ENCODE measurements at places on chromosomes 12 and 14.

DNA sequence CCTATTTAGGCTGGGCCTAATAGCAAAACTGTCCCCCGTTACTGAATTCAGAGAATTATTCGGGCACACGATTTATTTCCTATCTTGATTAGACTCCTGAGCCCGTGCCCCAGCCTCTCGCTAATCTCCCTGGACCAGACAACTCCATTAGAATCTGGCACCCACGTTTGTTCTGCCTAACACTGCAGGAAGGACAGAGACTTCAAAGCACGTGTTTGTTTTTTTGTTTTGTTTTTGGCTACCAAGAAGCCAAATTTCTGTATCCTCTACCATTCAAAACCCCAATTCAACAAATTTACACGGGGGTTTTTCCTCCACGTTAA, 4.8 kb downstream of the USP44 start:
- DNase-seq: no peak

GRCh38 chr12:83997423-83997822, 915.2 kb downstream of the SLC6A15 start:
- no peak for DNase-seq

DNA sequence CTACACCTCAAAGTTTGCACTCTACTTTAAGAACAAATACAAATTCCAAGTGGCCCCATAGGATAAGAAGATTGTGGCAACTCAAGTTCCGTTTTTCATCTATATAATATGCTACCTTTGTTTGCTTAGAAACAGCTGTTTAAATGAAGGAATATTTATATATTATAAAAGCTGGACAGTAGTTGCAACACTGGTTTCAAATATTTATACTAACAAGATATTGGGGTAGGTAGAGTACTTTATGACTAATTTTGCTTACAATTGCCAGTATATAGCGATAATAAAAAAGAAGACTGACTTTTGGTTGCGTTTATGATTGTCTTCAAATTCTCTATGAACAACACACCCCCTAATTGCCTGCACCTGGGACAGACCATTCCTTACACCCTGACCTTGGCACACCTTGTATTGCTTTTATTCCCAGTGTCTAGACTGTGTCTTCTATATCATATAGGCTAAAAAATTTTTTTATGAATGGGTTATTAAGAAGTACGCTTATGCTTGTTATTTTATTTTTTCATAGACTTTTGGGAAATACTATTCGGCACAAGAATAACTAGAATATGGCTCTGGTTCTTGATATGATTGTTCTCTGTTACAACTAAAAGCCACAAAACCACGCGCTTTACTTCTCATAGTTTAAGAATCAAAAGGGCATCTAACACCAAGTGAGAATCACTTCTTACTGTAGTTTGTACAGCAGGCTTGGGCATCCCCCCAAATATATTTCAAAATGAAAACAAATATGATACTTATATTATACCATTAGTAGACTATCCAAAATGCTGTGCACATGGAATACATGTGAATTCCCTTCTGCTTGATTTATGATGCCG, 455.4 kb upstream of the DCN start:
- no peak for DNase-seq

DNA sequence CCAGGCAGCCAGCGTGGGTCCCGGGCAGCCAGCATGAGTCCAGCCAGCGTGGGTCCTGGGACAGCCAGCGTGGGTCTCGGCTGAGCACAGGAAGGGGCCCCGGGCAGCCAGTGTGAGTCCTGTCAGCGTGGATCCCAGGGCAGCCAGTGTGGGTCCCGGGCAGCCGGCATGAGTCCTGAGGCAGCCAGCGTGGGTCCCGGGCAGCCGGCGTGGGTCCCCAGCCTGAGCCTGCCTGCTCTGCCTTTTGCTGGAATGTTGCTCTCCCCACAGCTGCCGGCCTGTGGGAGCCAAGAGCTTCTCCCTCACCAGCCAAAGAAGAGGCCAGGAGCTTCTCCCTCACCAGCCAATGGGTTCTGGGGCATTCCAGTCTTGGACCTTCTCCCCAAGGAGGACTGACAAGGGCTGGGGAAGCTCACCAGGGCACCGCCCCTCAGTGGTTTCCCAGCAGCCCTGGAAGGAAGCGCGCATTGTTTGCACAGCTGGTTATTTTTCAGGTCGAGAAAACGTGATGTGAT, 15.0 kb upstream of the RFLNA start:
- DNase-seq: no peak

- DNase-seq: peak; percentile 19
Observed at GRCh38 chr14:97380539-97380941, 583.4 kb downstream of the VRK1 start.

DNA sequence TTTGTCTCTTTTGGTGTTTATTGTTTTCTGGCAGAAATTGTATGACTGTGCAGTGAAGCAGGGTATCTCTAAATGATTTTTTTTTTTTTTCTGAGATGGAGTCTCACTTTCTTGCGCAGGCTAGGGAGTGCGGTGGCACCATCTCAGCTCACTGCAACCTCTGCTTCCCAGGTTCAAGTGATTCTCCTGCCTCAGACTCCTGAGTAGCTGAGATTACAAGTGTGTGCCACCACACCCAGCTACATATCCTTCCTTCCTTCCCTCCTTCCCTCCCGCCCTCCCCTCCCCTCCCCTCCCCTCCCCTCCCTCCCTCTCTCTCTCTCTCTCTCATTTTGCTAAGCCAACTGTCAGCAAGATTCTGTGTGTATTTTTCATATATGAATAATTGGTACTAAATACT, 94.4 kb downstream of the PPHLN1 start:
- no peak for DNase-seq

GRCh38 chr14:75092698-75093097, 23.3 kb downstream of the ZC2HC1C start:
- DNase-seq: no peak

DNA sequence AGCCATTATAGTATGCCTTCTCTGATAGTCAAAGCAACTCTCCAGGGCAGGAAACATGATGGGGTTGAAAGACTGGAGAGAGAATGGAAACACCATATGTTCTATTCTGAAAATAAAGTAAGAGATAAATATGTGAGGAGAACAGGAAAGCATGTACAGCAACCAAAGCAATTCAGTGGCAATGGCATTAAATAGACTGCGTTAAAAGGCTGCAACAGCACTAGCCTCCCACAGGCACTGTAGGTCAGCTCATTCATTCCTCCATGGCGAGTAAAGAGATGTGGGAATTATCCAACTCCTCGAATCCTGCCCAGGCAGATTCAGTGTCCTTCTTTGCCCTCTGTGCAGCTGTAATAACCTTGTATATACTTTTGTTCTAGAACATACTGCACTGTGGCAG, 43.8 kb downstream of the ANO6 start:
- DNase-seq: no peak

DNA sequence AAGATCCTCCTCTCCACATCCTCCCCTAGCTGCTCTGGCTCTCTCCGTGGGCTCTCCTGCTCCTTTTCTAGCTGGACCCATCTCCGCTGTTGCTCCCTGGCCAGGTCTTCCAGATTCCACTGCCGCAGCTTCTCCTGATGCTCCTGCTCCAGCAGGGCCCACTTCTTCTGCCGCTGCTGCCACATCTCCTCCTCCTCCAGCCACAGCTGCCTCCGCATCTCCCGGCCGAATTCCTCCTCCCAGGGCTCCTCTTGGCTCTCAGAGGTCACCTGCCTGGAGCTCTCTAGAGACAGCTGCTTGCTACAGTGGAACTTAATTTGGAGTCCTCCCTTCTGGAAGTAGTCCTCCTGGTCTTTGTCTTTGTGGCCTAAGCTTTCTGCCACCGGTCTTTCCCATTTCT, 5.5 kb downstream of the FAM186B start:
- no peak for DNase-seq

DNA sequence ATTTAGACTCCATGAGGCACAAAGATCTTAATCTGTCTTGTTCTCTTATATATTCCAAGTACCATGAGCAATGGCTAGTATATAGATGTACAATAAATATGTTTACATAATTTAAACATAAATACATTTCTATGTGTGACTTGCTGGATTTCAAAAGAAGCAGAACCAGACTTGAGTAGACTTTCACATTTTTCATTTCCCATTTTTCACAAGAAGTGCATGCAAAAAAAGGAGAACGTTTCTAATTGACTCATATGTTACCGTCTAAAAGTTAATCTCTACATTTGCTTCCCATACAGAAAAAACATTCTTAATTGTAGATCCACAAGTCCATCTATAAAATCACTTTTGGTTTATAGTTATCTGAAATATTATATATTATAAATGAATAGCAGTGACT, 256.5 kb upstream of the USP15 start:
- DNase-seq: no peak

- peak; percentile 13 for DNase-seq
Observed at GRCh38 chr14:99603471-99604277, at the start of gene CCDC85C. Gene CCDC85C, minus strand, starts transcription at chr14:99604207. Its CDS starts 248 bp downstream, at chr14:99603959.

- no peak for DNase-seq
Observed at GRCh38 chr12:1879633-1880032, 38.8 kb downstream of the CACNA2D4 start.

DNA sequence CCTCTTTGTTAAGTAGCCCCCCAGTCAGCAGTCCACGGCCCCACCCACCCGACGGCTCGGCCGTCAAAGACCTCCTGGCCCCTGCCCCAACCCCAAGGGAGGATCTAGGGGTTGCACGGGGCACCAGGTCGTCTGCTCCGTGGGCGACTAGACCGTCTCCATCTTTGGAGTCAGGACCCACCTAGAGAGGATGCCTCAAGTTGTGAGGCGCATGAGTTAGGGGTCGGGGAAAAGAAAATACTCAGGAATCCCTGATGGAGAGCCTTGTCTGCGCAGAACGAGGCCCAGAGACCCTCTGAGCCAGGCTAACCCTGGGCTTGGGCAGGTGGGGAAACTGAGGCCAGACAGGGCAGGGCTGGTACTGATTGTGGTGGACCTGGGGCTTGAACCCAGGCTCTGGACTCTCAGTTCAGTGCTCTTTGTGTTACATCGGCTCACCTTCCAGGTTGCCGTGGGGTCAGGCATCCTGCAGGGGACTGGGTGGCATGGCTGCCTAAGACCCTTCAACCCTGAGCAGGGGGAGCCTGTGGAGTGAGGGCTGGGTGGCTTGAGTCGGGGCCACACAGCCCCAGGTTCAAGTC, 839 bp downstream of the OTUB2 start:
- DNase-seq: no peak

DNA sequence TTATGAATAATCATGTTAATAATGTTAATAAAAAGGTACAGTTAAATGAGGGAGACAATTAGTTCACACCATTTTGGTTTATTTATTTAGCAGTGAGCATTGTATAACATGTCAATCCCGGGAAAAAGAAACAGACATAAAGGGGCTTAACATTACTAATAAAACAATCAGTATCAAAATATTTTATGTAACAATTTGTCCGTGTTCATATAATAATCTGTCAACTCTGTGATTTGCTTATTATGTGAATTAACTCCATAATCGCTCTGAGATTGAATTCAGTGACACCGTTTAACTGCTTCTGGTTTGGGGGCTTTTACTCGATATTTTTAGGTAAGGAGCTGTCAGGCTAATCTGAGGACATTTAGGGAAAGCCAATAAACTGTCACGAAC, 95.8 kb upstream of the HMGA2 start:
- DNase-seq: no peak

DNA sequence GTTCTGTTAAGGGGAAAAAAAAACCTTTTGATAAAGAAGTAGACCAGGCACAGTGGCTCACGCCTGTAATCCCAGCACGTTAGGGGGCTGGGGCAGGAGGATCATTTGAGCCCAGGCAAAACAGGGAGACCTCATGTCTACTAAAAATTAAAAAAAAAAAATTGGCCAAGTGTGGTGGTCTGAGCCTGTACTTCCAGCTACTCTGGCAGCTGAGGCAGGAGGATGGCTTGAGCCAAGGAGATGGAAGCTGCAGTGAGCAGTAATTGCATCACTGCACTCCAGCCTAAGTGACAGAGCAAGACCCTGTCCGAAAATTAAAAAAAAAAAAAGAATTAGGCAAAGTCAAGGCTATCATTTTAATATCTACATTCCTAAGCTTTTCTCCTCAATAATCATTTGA, 124.8 kb upstream of the CPM start:
- DNase-seq: no peak

GRCh38 chr12:92335831-92336230, 190.2 kb upstream of the BTG1 start:
- DNase-seq: no peak

DNA sequence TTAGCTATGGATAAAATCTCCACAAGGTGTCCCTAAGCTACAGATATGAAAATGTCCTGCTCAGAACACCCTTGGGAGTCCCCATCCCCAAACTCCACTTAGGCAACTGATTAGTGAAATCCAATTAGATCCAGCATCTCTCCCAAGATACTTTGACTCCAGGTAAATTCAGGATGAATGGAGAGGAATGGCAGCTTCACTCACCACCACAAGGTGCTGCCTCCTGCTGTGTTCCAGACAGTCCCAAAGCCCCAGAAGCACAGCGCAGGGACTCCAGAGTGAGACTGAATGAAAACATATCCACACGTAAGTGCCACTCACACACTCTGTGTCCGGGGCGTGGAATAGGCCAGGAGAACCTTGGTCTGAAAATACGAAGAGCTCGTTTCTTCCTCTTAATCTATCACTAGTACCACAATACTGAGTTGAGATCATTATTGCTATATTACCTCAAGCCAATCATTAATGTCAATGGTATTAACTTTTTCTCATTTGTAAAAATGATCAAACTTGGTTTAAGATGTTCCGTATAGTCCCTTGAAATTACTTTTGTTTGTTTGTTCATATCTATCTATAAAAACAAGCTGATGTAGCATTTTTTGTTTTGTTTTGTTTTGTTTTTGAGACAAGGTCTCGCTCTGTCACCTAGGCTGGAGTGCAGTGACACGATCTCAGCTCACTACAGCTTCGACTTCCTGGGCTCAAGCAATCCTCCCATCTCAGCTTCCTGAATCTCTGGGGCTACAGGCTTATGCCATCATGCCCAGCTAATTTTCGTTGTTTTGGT, 70.0 kb upstream of the BICD1 start:
- no peak for DNase-seq

DNA sequence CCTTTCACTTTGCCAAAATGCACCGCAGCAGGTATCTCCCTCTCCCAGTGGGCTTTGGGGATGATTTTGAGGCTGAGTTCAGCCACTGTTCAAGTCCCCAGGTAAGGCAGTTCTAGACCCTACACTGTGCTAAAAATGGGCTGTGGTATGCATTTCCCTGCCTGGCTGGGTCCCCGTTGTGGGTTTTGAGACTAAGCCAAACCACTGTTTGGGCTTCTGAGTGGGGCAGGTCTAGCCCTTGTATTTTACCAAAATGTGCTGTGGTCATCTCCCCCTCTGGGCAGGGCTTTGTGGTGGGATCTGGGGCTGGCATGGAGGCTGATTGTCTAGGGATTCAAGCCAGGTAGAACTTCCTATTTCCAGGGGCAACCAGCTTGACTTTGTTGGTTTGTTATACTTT, 13.6 kb upstream of the OR4Q3 start:
- DNase-seq: no peak

- DNase-seq: no peak
Observed at GRCh38 chr12:72274931-72275330, 2.8 kb downstream of the TRHDE start.

Measured in activated CD8-positive, alpha-beta memory T cell treated with anti-CD3 and anti-CD28 coated beads for 1 hour (primary cell).